ENCODE measurements at places on chromosomes 2 and 18. TPM values are rescaled to one million over a fixed set of nuclear protein-coding genes. Genes with fewer than 3 reads are reported as not detected.

UCN gene
- total RNA-seq, result 0.84 TPM

SLC35F6 gene
- 96.7 TPM for total RNA-seq

KLHL14 gene
- total RNA-seq, result not detected

TMEM198 gene
- 0.17 TPM for total RNA-seq

ASIC4 gene
- not detected for total RNA-seq

RALB gene
- 22.4 TPM for total RNA-seq

LIMS4 gene
- not detected for total RNA-seq

GAL3ST2 gene
- total RNA-seq, result 4.7 TPM

GAREM2 gene
- total RNA-seq, result 0.04 TPM

GPR45 gene
- total RNA-seq, result not detected

HJURP gene
- 4.4 TPM for total RNA-seq
